GM12891 (cell line): ENCODE measurements at places on chromosomes 16 and 17.

DNA sequence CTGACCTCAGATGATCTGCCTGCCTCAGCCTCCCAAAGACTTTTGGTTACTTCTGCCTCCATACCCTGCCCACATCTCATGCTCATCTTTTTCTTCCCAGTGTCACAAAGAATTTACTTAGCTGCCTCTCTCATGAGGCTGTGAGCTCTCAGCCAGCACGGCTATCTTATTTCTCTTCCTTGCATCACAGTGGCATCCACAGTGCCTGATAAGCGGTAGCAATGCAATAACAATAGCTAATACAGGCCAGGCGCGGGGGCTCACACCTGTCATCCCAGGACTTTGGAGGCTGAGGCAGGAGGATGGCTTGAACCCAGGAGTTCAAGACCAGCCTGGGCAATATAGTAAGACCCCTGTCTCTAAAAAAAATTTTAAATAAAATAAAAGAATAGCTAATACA, 15.5 kb upstream of the MARVELD3 start:
- DNase-seq, result no peak

GRCh38 chr17:13753771-13754170, 152.0 kb upstream of the HS3ST3A1 start:
- DNase-seq, result no peak

DNA sequence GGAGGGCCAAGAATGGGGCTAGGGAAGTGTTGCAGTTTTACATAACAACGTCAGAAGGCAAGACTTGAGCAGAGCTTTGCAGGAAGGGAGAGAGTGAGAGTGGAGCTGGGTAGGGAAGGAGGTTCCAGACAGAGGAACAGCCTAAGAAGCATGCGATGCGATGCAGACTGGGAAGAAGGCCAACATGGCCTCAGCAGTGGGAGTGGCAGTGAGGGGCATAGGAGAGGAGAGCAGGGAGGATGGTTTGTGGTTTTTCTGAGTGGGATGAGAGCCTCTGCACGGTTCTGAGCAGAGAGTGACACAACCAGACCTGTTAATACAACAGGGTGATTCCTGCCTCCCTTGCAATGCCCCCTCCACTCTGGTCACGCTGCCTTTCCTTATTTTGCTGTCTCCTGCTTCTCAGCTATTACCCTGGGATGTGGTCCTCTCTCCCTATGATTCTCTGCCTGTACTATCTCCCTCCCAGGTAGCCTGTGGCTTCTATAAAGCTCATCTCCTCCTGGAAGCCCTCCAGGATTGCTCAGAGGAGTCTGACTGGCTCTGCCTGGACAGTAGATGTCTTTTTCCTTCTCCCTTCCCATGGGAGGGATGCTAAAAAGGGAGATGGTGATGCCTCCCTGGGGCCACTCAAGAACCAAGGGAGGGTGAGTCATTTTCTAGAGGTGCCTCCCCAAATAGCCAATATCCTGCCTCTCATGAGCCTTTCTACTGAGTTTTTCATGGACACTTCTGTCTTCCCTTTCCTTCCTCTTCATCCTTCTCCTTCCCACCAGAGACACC, 38.7 kb upstream of the NGFR start:
- no peak for DNase-seq

GRCh38 chr17:65323049-65323448, 185.9 kb downstream of the RGS9 start:
- DNase-seq, result no peak

- DNase-seq, result no peak
These were observed 23.2 kb upstream of the WSCD1 start for GRCh38 chr17:6046931-6047330.

DNA sequence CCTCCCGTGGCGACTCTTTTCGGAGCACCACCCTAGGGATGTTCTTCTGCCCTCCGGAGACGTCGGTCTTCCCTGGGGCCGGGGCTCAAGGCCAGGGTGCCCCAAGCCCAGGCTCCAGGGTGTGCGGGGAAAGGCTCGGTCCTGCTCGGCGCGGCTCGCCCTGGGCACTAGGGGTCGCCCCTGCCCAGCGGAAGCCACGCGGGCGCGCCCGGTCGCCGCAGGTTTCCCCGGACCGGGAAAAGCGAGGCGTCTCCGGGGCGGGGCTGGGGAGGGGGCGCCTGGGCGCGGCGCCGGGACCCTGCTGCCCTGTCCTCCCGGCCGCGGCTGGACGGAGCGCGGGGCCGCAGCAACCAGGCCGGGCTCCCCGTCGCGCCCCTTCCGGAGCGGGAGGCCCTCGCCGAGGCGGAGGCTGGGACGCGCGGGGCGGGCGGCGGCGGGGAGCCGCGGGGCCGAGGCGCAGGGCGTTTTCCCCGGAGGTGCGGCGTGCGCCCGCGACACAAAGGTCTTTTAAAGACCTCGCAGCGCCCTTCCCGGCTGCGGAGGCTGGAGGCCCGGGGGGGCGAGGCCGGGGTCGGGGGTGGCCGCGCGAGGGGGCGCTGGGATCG, 76.4 kb downstream of the MRC2 start:
- DNase-seq, result peak; percentile 74

- DNase-seq, result no peak
These were observed 316.2 kb downstream of the WWOX start for GRCh38 chr16:78415669-78416068.

DNA sequence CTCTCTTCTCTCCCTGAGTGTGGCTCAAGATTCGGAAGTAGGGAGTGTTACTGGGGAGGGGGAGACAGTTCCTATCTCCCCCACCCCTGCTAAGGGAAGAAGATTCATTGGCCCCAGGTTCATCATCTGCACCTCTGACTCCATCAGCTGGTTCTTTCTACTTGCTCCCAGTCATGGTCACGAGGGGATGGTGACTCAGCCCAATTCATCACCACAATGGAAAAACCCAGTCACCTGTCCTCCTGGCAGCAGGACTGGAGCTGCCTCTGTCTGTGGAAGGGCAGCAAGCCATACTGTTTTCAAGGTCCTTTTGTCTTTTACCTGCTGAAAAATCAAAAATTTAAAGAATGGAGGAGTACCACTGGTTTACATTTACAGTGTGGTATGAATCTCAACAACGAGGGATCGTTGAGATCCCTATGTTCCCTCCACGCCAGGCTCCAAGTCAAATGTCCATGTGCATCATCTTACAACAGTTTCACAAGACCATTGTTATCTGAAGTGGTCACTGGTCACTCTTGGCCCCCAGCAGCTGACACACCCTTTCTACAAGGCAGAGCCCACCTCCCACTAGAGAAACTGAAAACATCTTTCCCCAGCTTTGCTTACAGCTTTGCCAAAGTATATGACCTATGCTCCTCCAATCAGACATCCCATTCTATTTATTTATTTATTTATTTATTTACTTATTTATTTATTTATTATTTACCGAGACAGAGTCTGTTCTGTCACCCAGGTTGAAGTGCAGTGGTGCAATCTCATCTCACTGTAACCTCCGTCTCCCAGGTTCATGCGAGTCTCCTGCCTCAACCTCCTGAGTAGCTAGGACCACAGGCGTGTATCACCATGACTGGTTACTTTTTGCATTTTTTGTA, 40.4 kb upstream of the NDRG4 start:
- no peak for DNase-seq

DNA sequence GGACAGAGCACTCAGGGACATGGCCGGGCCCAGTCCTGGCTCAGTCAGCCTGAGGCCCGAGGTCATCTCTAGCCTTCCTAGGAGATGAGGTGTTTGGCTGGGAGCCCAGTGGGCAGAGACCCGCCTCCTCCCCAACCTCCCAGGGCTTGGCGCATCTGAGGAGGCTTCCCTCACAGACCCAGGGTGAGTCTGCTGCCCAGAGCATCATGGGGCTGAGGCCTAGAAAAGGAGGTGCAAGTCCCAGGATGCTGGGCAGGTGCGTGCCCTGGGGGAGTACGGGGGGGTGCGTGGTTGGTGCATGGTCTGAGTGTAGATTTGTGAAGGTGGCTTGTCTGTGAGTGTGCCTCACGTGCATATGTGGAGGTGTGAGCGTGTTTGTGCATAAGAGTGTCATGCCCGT, 4.7 kb downstream of the PDE6G start:
- DNase-seq, result no peak

GRCh38 chr16:22109258-22109898, 17.0 kb downstream of the VWA3A start:
- DNase-seq, result no peak

GRCh38 chr16:84714028-84714427, 14.2 kb downstream of the USP10 start:
- no peak for DNase-seq

DNA sequence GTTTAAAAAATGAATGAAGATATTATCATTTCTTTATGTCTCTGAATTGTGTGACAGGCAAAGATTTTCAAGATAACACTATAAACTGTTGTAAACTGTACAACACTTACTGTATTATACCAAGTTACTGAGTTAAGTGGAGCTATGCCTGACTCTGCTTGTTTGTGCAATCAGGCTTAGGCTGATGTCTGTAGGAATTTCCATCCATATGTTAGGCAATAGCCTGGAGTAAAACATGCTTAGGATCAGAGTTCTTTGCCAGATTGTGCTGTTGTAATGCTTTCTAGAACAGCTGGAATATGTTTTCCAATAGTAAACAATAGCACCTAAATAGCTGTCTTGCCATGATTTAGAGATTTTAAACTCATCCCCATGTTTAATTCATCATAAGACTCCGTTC, 1496.7 kb downstream of the CDH11 start:
- no peak for DNase-seq

GRCh38 chr16:85567935-85568334, 45.2 kb upstream of the GSE1 start:
- DNase-seq, result no peak

- no peak for DNase-seq
These were observed 2.1 kb upstream of the ESRP2 start for GRCh38 chr16:68238029-68238345.

GRCh38 chr17:79985943-79986391, 49.7 kb downstream of the TBC1D16 start:
- DNase-seq, result no peak

- no peak for DNase-seq
These were observed 259.0 kb downstream of the CPPED1 start for GRCh38 chr16:12544477-12545296.

DNA sequence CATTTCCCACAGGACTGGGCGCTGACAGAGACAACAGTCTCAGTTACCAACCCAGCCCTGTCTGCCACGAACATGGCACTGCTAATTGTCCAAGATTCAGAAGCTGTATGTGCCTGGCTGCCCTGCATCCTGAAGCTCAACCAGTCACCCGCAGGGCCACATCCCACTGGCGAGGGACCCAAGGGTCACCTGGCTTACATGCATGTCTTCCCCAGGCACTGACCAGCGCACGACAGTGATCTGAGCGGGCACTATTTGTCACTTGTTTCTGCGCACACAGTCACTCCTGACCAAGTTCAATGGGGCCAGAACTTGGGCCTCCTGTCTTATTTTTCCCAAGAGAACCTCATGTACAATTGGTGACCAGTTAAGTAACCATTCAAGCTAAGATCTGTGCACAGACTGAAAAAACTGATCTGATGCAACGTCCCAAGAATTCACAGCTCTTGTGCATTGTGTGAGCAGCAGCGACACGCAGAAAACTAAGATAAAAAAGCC, 13.1 kb downstream of the USP7 start:
- no peak for DNase-seq

- DNase-seq, result no peak
These were observed 279.9 kb upstream of the DYNLRB2 start for GRCh38 chr16:80260906-80261311.

DNA sequence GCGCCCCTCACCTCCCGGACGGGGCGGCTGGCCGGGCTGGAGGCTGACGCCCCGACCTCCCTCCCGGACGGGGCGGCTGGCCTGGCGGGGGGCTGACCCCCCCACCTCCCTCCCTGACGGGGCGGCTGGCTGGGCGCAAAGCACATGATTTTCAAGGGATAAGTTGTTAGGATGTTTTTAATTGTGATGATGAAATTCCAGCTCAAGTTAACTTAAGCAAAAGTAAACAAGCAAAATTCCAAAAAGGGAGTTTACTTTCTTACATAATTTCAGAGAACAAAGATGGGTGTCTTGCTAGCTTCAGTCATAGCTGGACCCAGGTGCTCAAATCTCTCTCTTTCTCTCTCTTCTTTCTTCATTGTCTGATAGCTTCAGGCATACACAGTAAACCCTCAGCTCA, 33.6 kb upstream of the MED9 start:
- no peak for DNase-seq

DNA sequence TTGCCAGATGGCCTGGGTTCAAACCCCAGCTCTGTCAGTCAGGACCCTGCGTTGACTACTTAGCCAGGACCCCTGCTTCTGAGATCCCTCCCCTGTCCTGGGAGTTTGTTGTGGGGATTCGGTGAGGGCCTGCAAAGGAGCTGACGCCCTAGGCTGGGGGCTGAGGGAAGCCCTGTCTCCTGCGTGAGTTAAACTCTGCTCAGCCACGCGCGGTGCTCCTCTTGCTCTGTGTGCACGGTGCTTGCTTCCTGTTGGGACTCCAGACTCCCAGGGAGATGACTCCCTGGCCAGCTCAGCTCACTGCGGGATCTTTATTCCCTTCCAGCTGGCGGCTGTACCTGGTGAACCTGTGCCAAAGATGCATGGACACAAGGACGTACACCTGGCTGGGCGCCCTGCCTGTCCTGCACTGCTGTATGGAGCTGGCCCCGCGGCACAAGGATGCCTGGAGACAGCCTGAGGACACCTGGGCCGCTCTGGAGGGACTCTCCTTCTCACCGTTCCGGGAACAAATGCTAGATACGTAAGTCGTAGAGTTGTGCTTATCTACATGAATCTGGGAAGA, 37.4 kb downstream of the RNF213 start:
- no peak for DNase-seq
